ENCODE measurements at places on chromosomes 4 and X.

DNA sequence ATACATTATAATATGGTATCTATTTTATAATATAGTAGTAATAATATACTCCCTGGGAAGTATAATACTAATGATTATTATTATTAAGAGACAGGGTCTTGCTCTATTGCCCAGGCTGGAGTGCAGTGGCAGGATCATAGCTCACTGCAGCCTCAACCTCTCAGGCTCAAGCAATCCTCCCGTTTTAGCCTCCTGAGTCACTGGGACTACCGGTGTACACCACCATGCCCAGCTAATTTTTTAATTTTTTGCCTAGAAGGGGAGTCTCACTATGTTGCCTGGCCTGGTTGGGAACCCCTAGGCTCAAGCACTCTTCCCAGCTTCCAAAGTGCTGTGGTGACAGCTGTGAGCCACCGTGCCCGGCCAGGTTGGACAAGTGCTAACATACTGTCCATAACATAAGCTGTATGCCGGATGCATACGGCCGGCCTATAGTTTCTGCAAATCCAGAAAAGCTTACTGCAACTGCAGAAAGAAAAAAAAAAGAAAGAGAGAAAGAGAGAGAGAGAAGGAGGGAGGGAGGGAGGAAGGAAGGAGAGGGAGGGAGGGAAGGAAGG lies 94.2 kb upstream of the PPP2R3B start:
- no peak for DNase-seq

DNA sequence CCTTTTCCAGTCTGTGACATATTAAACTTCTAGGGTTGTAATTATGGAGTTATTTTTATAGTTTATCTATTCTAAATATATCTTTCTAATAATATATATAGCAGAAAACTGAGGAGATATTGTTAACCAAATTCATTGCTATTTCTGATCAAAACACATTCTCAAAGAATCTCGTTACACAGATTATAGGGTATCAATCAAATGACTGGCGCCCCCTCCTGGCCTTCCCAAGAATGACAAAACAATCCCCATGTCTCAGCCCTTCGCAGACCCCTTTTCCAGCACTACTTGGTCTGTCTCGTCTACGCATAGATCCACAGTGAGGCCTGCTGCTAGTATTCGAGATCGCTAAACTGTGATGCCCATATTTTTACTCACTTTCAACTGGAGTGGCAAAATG lies 209.3 kb downstream of the GPC3 start:
- DNase-seq: peak; percentile 17

DNA sequence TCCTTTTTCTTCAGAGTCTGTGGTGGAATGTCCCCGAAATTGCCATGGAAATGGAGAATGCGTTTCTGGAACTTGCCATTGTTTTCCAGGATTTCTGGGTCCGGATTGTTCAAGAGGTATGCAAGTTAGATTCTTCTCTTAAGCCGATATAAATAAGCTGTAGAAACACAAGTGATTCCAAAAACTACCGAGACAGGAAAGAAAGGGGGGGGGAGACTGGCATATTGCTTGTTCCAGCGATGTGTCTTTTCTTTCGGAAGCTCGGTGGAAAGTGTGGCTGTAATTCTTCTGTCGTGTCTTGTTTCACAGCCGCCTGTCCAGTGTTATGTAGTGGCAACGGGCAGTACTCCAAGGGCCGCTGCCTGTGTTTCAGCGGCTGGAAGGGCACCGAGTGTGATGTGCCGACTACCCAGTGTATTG lies 236.9 kb downstream of the DCTD start:
- DNase-seq: no peak

- no peak for DNase-seq
Measured at GRCh38 chrX:97740886-97741285, 857.2 kb downstream of the RPA4 start.

- no peak for DNase-seq
Measured at GRCh38 chrX:155028129-155028528, 1.5 kb downstream of the FUNDC2 start.

GRCh38 chrX:39476604-39477021 lies 621.1 kb downstream of the BCOR start:
- no peak for DNase-seq

DNA sequence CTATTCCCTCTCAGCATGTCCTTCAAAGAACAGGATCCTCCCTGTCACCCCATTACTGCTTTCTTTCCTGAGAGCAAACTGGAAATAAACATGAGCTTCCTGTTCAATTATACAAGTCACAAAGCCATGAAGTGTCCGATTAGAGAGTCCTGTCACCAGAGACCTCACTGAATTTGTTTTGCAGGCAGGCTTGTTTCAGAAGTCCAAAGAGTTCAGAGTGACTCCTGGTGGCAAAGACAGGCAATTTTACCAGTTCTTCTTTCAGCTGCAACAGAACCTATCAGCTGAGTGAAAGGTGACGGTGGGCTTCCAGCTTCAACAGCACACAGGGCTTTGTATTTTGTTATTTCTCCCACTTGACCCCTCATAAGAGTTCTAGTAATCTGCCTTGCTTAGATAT lies 6.4 kb downstream of the ELK1 start:
- DNase-seq: no peak

DNA sequence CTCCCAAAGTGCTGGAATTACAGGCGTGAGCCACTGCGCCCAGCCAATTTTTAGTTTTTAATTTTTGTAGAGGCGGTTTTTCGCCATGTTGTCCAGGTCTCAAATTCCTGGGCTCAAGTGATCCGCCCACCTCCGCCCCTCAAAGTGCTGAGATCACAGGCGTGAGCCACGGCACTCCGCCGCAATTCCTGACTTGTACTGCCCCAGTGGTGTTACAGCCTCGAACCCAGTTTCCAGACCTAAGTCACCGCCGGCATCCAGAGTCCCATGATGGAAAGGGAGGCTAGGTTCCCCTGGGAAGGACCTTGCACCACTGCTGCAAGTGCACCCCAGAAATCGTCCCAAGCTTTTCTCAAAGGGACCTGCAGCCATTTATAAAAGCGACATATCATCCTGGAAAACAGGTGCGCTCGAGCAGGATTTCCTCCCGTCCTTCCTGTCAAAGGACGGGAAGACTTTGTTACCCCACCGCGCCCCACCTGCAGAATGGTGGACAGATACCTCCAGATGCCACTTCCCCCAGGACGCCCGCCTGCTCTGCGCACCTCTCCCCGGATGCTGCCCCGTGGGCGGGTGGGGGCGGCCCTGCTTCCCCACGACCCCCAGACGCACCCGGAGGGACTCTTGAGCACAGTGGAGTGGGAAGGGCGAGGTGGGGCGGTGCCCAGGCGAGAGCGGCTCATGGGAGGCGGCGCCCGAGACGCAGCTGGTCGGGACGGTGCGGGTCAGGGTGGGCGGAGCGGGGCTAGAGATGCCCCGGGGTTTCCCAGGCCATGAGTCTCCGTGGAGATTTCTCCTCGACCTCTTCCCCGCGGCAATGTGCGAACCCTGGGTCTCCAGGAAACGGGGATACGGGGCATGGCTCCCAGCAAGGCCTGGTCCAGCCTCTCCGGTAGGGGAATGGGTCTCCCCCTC lies 947 bp upstream of the RPL10 start:
- peak; percentile 31 for DNase-seq

- DNase-seq: no peak
Measured at GRCh38 chrX:10199212-10199611, 42.4 kb downstream of the CLCN4 start.

DNA sequence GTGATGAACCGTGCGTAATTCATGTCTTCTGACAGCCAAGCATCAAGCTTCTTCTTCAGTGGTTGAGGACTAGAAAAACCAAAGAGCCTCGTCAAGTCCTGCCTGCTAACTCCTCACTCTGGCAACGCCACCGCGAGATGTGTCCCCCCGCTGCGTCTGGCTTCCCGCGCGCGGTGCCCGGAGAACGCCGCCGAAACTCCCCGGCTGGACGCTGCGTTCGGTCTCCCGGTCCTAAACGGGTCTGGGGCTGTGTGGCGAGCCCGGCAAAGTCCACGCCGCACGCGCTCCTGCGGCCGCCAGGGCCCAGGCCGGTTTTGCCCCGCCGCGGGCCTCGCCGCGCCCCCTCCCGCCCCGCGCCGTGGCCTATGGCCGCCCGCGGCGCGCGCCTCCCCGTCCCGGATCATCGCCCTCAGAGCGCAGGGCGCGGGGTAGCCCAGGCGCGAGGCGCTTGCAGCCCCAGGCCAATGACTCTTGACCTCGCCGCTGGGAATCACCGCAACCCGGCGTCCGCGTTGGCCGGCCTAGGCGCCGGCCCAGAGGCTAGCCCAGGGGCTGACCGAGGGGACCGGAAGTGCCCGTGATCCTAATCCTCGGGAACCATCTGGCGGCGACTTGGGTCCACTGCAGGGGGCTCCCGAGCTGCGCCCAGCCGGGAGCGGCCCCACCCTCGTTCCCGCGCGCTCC lies at the start of gene AADAT:
Gene AADAT, minus strand, starts transcription at position 289 of the 684 bp plus-strand sequence. Its CDS starts 266 bp downstream, at position 23.
- DNase-seq: no peak

GRCh38 chrX:45697591-45697990 lies 496.9 kb upstream of the DIPK2B start:
- no peak for DNase-seq

- no peak for DNase-seq
Measured at GRCh38 chr4:106065018-106065417, 169.7 kb downstream of the NPNT start.

GRCh38 chr4:94377294-94377693 lies 34.7 kb upstream of the HPGDS start:
- no peak for DNase-seq

DNA sequence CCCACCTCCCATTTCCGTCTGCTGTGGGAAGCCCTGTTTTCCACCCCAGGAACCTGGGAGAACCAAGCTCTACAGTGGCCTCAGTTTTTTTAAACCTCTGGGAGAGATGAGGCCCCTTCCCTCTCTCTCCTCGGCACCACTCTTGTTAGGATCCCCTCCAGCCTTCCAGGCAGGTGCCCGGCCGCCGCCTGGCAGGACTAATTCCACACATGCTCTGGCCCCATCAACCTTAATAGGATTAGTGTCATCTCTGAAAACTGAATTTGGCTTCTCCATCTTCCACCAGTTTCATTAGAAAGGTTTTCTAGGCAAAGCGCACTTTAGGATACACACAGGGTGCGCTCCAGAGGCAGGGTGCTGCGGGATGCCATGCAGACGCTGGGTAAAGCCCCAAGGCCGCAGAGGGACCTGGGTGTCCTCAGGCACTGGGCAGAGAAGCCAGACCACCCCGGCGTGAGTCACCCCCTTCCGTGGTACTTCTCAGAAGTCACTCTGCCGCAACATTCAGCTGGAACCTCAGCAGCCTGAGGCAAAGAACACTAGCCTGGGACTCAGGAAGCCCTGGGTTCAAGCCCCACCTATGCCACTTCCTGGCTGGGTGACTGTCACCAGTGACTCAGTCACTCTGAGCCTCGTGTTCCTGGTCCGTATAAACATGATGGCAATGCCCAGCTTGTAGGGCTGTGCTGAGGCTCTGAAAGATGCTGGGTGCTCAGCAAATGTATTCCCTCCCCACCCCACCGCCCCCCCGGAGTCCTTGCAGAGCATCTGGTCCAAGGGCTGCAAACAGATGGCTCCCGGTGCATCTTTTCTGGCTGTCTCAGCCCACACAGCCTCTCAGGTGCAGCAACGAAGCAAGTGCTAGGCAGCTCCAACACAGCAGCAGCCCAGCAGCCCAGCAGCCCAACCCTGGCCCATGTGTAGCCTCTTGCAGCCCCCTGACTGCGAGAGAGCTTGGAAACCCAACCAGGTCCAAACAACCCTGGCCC lies 29.1 kb downstream of the PPP2R2C start:
- no peak for DNase-seq
